Hepatocyte (in vitro differentiated cells): ENCODE measurements at places on chromosomes 3 and 15. TPM values are rescaled to one million over a fixed set of nuclear protein-coding genes. Genes with fewer than 3 reads are reported as not detected.

The RBP2 gene
- 285 and 295 TPM in 2 replicates for total RNA-seq

The CASR gene
- 0.32 and 0.37 TPM in 2 replicates for total RNA-seq

The PTH1R gene
- total RNA-seq: 13.9 and 14.5 TPM in 2 replicates

The TIMP4 gene
- 4.7 and 5.5 TPM in 2 replicates for total RNA-seq

The FGF7 gene
- total RNA-seq: 13.0 and 18.9 TPM in 2 replicates

The MON1A gene
- total RNA-seq: 10.7 and 13.6 TPM in 2 replicates

The GCNT3 gene
- total RNA-seq: 17.5 and 21.6 TPM in 2 replicates

The LYZL4 gene
- not detected in 2 replicates for total RNA-seq

The CHRNA7 gene
- 4.0 TPM in 2 replicates for total RNA-seq

The GOLGA8Q gene
- total RNA-seq: 0.16 TPM in 1 of 2 replicates, not detected in the other

The CLDN18 gene
- 73.0 and 91.5 TPM in 2 replicates for total RNA-seq

The LRRK1 gene
- total RNA-seq: 2.1 and 2.6 TPM in 2 replicates
